ENCODE measurements at places on chromosomes 7 and 10.
A peak's percentile ranks its signal among the peaks of the same experiment; 100 is the strongest.

GRCh38 chr10:535952-536351 is 153.5 kb downstream of the DIP2C start:
- DNase-seq, result no peak

DNA sequence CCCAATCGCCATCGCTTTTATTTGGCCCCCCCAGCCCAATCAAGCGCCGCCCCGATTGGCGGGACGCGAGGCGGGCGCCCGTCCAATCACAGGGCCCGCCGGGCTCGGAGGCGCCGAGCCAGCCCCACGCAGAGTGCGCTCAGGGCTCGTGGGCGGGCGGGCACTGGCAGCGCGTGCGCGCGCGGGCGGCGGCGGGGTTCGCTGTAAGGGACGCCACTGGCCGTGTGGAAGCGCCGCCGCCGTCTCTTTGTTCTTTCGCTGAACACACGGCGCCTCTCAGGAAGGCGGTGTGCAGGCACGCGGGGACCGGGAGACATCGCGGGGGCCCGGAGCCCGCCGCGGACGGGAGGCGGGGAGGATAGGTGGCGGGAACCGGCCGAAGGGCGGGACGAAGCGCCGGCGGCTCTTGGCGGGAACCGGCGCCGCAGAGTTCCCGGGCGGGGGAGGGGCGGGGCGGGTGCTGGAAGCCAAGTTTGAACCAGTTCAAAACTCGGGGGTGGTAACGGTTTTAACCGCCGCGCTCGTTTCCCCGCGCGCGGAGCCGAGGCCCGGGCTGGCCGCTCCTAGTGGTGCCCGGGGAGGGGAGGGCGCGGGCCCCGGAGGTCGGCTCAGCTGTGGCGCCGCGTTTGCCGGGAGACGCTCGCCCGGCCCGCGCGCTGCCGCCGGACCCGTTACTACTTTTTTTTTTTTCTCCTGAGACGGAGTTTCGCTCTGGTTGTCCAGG is 370 bp upstream of the EZH2 start:
- DNase-seq, result peak; percentile 84

- no peak for DNase-seq
These were observed 81.1 kb downstream of the ZMIZ1 start for GRCh38 chr10:79149662-79150443.

DNA sequence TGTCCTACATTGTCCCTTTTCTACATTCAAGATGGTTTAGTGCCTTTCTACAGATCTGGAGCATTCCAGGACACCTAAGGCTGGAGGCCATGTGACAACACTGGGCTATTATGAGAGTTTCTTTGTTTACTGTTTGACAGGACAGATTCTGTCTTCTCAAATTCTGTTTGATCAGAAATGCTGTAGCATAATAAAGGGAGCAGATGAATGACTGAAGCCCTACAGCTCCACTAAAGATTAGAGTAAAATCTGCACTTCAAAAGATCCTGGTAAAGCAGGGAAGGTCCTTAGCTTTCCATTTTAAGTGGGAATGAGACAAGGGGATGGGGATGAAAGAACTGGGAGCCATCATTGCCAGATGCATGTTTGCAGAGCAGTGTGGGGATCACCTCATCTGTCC is 38.4 kb downstream of the TMEM229A start:
- no peak for DNase-seq

DNA sequence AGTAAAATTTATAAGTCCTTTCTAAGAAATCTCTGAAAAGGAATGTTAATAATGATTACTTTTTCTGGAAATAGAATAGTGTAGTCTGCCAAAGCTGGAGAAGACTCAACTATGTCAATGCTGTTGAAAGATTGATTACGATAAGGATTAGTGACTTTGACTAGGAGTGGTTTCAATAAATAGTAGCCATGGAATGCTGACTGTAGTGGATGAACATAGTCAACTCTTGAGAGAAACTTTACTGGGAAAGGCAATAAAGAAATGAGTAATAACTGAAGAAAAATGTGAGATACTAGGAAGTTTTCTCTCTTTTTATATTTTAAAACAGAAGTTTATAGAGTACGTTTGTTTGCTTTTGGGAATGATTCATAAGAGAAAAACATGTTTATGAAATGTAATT is 105.0 kb upstream of the CDK13 start:
- no peak for DNase-seq

- no peak for DNase-seq
These were observed 147.1 kb downstream of the PHF14 start for GRCh38 chr7:11120675-11121220.

- no peak for DNase-seq
These were observed 104.0 kb downstream of the TRIL start for GRCh38 chr7:28853834-28854749.

- no peak for DNase-seq
These were observed 38.2 kb downstream of the HK1 start for GRCh38 chr10:69316313-69317059.

DNA sequence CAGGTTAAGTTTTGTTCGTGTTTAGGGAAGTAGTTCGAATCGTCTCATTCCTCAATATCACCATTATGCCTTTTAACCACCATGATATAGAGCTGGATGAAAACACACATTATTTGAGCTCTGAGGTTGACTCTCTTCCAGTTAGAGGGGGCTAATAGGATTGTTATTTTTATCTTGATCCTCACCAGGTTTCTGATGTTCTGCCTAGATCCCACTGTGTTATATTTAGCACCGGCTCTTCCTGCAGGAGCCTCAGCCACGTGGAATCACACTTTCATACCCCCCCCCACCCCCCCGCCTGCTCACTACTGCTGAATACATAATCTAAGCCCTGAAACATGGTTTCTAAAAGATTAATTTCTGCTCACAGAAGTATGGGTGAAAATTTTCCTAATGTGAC is 88.3 kb downstream of the NRCAM start:
- no peak for DNase-seq

DNA sequence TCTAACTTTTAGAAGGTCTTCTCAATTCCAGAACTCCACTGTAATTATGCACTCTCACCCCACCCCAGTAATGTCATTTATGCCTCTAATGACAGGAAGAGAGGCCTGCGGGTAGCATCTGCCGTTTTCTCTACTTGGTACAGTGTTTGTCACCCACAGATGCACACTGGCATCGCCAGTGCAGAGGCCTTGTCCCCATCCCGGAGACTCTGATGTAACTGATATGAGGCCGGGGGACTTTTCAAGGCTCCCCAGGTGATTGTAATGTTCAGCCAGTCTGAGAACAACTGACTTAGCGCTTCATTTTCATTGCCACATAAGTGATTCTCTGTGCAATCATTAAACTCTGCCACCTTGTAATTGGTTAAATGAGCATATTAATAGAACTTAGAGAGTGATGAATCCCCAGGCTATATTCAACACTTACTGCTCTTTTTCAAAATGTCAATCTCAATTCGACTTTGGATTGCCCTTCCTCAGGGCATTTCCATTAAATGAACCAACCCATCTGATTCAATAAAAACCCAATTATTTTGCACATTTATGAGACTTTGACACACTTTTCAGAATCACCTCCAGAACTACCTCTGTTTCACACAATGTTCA is 113.2 kb downstream of the HERPUD2 start:
- no peak for DNase-seq

- no peak for DNase-seq
These were observed 34.1 kb upstream of the OCM2 start for GRCh38 chr7:98024075-98024474.

GRCh38 chr7:151735851-151736402 is 141.0 kb downstream of the PRKAG2 start:
- no peak for DNase-seq

DNA sequence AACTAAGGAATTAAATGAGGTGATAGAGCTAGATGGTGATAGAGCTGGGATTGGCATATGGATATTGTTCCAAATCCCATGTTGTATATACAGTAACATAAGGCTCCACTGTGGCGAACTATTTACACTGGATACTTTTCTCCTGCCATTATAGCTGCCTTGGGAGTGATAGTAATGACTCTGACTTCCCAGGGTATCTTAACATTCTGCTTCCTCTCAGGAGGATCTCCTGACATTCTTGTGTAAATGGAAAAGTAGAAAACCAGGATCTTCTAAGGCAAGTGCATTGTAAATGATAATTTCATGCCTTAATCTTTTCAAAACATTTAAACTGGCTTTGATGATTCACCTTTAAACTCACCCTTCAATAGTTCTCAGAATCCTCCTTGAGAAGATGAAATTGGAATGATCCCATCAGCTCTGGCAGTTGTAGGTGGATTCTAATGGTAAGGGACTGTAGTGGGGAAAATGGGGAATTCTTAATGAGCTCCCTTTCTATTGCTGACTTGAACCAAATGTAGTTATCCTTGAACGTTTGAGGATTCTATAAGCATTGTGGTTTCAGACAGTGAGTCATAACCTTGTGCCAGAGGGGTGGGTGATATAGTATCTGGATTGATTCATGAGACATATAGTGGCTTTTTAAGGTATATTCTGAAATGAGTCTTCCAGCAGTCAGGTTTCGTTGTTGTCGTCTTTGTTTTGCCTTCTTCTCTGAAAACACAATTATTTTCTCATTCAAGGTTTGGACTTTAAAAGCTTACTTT is 450.0 kb downstream of the SUGCT start:
- no peak for DNase-seq

- DNase-seq, result peak; percentile 4
These were observed 8.4 kb upstream of the LYZL2 start for GRCh38 chr10:30637881-30638467.

GRCh38 chr10:69693886-69694285 is 63.8 kb downstream of the FAM241B start:
- DNase-seq, result no peak

DNA sequence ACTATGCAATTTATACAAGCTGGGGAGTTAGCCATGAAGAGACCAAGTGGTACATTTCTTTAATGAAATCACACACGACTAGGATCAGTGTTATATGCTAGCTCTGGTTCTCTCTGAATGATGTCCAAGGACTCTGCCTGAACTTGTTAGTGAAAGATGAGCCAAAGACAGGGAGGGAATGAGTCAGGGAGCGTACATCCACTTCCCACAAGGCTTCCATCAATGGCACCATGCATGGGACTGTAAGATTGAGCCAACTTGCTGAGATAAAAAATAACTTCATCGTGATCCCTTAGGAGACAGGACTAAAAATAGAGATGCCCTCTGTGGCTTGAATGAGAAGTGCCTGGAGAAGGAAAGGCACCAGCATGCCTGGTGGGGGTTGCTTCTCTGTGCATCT is 629.7 kb downstream of the ACTR3B start:
- DNase-seq, result no peak

DNA sequence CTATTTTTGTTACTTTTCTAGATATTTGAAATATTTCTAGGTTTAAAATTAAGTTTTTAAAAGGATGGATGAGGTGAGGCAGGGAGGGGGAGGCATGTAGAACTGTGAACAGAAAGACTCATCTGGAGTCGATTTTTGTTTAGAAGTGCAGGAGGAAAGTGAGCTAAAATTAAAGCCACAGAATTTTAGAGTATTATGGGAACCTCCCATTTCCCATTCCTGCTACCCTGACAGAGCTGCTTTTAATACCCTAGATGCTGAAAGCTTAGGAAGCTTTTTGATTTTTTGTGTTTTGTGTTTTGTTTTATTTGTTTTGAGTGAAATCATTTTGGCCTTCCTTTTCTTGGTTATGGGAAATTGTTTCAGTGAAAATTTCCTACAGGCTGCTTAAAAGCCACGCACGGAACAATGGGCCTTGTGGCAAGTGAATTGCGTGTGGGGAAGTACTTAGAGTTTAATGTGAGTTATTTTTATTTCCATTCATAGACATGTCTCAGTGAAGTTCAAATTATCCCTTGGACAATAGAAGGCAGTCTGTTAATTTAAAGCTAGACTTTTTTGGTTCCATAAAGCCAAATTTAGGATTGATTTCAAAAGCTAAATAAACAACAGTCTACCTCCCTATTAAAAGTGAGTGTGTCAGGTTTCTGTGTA is 102.0 kb upstream of the HDAC9 start:
- DNase-seq, result no peak

GRCh38 chr10:97136756-97137155 is 49.0 kb downstream of the SLIT1 start:
- no peak for DNase-seq

DNA sequence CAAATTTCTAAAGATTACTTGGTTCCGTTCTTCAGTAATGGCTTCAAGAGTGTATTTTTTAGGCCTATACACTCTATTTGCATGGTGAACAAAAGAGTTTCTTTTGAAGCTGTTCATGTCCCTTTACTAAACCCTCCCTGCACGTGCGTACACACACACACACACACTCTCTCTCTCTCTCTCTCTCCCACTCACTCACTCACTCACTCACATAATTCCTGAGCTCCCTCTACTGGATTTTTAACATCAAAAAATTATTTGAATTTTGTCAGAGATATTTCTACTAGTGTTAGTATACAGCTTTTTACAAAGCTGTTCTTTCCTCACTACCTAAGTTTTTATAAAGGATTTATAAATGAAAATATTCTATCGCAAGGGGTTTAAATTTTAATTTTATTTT is 85.9 kb downstream of the UBE3C start:
- no peak for DNase-seq

DNA sequence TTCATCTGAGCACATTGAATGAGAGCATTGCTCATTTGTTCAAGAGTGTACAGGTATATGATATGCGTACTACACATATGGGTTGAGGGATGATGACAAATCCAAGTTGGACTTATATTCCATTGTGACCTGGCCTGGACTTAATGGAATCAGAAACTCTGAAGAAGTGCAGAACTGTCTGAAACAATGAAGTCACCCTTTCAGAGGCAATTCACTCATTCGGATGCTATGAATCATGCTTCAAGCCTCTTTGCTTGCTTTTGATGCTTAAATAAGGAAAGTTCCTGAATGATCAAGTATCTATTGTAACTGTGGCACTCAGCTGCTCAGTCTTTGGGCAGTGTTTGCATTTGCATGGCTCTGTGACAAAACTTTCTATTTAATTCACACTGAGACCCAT is 93.4 kb downstream of the ZNF365 start:
- no peak for DNase-seq

DNA sequence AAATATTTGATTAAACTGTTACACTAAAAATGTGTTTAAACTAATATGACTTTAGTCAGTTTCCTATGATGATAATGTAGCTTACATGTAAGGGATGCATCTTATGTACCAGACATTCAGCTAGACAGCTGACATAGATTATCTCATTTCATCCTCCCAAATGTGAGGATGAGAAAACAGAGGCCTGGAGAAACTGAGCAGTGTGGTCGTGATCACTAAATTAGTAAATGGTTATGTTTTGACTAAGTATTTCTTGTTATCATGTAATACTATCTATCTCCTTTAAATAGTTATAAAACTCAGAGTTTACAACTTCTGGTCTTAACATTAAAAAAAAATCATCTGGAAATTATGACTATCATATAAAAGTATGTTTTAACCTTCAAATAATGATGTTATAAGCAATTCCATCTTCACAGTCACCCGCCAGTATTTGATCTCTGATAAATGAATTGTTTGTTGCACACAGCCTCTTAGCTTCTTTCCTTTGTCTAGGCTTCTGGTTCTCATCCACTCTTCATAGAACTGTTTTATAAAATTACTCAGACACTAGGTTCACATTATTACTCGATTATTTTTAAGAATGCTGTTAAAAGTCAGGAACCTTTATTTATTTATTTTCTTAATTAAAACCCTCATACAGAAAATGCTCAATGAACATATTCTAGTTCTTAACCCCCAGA is 33.6 kb upstream of the HDAC9 start:
- no peak for DNase-seq

Measured in NCI-H446 (cell line).